ENCODE measurements at places on chromosomes 6 and 20. TPM values are rescaled to one million over a fixed set of nuclear protein-coding genes. Genes with fewer than 3 reads are reported as not detected.

SLC22A2 gene
- not detected for total RNA-seq

OR2B6 gene
- total RNA-seq = not detected

NKX2-2 gene
- not detected for total RNA-seq

GRCh38 chr20:63248835-63249591, 5.2 kb downstream of the NKAIN4 start:
- DNase-seq = no peak

DNA sequence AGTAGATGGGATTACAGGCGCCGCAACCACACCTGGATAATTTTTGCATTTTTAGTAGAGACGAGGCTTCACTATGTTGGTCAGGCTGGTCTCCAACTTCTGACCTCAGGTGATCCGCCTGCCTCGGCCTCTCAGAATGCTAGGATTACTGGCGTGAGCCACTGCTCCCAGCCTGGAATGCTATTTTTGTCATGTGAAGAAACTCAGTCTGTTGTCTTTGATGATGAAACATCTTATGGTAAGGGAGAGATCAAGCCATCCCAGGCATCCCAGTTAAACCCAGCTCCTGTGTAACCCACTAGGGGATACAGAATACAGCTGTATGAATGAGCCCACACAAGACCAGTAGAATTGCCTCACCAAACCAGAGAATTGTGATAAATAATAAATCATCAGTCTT, 83.6 kb upstream of the RBM24 start:
- no peak for DNase-seq
